WTC11 (cell line): ENCODE measurements at places on chromosomes 7 and 10.

DNA sequence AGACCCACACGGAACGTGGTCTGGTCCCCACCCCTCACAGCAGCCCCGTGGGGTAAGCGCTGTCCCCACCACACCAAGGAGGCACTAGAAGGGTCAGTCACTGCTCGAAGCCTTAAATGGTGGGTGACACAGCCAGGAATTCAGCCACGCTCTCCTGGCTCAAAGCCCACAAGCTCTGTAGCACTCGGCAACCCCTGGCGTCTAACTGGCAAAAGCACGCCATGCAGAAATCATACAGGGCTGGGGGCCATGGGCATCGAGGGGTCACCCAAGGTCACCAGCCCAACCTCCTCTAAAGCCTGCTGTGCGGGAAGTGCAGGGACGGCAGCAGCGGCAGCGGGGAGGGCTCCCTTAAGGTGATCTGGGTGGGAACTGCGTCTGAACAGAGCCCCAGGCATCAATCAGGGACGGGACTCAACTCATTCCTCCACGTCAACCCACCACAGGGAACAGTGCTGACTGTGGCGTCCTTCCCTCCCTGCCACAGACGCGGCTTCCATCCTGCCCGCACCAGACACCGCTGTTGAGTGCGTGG, 7.8 kb downstream of the GPER1 start:
- H3K4me1 ChIP-seq, result no peaks in the 10 kb centered on the region
- H3K36me3 ChIP-seq, result peaks cover 18% of the 10 kb centered on the region
- H3K4me3 ChIP-seq, result no peak overlapping the region
- H3K27me3 ChIP-seq, result no peaks in the 10 kb centered on the region
- H3K27ac ChIP-seq, result peak overlapping the region; percentile 78
- DNase-seq, result no peak

GRCh38 chr7:117837841-117838240, 35.4 kb downstream of the CTTNBP2 start:
- peak overlapping the region; percentile 68 for H3K27ac ChIP-seq
- peaks cover 50% of the 10 kb centered on the region for H3K4me1 ChIP-seq
- DNase-seq, result no peak
- no peak overlapping the region for H3K4me3 ChIP-seq

- peaks cover 38% of the 10 kb centered on the region for H3K27me3 ChIP-seq
- H3K4me1 ChIP-seq, result peaks cover 10% of the 10 kb centered on the region
- H3K4me3 ChIP-seq, result peak overlapping the region; percentile 94
- peaks cover 14% of the 10 kb centered on the region for H3K36me3 ChIP-seq
- DNase-seq, result no peak
Measured at GRCh38 chr10:94363251-94363565, 469 bp upstream of the NOC3L start.

- DNase-seq, result no peak
- no peak overlapping the region for H3K4me3 ChIP-seq
- H3K27ac ChIP-seq, result no peak overlapping the region
- H3K4me1 ChIP-seq, result peaks cover 16% of the 10 kb centered on the region
Measured at GRCh38 chr7:80614851-80615271, 23.6 kb upstream of the CD36 start.

DNA sequence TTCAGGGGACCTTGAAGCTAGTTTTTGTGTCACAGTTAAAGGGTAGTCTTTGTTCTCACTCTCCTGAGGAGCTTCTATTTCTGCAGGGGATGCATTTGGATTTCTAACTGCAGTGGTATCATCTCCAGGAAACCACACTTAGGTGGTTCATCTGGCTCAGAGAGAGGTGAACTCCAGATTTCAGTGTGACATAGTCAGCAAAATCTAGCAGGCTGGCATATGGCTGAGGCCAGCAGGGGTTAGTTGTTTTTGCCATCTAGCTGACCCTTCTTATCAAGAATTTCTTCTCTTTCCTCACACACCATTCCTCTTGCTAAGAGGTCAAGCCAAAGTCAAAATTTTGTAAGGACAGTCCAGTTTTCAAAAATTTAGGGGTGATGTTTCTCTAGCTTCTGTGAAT, 248.2 kb downstream of the REEP3 start:
- H3K4me3 ChIP-seq, result no peak overlapping the region
- H3K36me3 ChIP-seq, result no peaks in the 10 kb centered on the region
- H3K27ac ChIP-seq, result no peak overlapping the region

DNA sequence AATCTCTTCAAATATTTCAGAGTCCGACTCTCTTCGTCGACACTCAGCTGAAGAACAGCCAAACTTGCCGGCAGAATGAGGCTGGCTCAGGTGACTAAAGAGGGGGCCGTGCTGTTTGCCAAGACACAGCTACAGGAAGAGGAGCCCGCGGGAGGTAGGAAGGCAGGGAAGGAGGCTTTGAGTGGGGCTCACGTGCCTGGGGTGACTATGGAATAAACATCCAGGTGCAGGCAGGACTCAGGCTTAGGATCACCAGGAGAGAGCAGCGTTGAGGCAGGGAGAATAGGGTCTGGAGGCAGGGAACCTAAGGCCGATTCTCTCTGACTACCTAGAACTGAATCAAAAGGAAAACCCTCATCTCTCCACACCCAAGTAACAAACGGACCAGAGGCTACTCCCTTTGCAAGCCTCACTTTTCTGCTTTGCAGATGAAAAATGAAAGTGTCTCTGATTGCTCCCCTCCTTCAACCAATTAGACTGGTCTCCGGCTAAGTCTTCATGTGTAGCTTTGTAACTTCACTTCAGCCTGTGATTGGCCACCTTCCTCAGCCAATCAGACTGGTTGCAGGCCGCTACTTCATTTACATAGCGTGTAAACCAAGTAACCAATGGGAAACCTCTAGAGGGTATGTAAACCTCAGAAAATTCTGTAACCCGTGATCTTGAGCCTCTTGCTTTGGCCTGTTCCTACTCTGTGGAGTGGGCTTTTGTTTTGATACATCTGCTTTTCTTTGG, 19.7 kb upstream of the BNIP3 start:
- peak; percentile 46 for DNase-seq
- peak overlapping the region; percentile 72 for H3K27ac ChIP-seq
- H3K4me1 ChIP-seq, result peaks cover 75% of the 10 kb centered on the region
- H3K36me3 ChIP-seq, result peaks cover 15% of the 10 kb centered on the region
- no peaks in the 10 kb centered on the region for H3K27me3 ChIP-seq

GRCh38 chr7:101733713-101734475, 83.5 kb upstream of the CUX1 start:
- peaks cover 32% of the 10 kb centered on the region for H3K4me1 ChIP-seq
- H3K27ac ChIP-seq, result peak overlapping the region; percentile 85
- peak overlapping the region; percentile 38; the same call in 1 of the 2 replicates for H3K4me3 ChIP-seq
- peak; percentile 68 for DNase-seq

GRCh38 chr7:155338632-155339320, 41.1 kb downstream of the INSIG1 start:
- H3K4me1 ChIP-seq, result no peaks in the 10 kb centered on the region
- no peak for DNase-seq
- H3K27me3 ChIP-seq, result no peaks in the 10 kb centered on the region
- H3K36me3 ChIP-seq, result no peaks in the 10 kb centered on the region

GRCh38 chr10:69650589-69651261, 20.7 kb downstream of the FAM241B start:
- DNase-seq, result no peak
- H3K36me3 ChIP-seq, result no peaks in the 10 kb centered on the region
- H3K4me1 ChIP-seq, result peaks cover 50% of the 10 kb centered on the region

- H3K27me3 ChIP-seq, result no peaks in the 10 kb centered on the region
- H3K4me1 ChIP-seq, result peaks cover 12% of the 10 kb centered on the region
- H3K36me3 ChIP-seq, result no peaks in the 10 kb centered on the region
- DNase-seq, result no peak
- no peak overlapping the region for H3K27ac ChIP-seq
Measured at GRCh38 chr7:140656548-140657515, 15.9 kb upstream of the ADCK2 start.

DNA sequence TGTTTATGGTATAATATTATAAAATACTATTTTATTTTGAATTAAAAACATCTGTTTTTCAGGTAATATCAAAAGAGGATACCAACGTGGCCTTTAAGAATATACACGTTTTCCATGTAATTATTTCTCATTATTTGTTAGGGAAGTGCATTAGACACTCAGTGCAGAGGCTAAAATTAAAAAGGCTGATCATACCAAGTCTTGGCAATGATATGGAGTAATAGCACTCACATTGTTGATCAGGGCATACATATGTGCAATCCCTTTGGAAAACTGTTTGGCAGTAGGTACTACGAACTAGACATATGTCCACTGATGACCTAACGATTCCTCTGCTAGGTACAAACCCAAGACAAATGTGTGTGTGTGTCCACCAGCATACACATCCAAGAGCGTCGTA, 20.7 kb upstream of the VIPR2 start:
- H3K36me3 ChIP-seq, result no peaks in the 10 kb centered on the region
- no peak for DNase-seq
- no peaks in the 10 kb centered on the region for H3K4me1 ChIP-seq
- H3K27me3 ChIP-seq, result no peaks in the 10 kb centered on the region
- no peak overlapping the region for H3K27ac ChIP-seq

GRCh38 chr7:100632951-100633717, 8.2 kb downstream of the TFR2 start:
- no peaks in the 10 kb centered on the region for H3K36me3 ChIP-seq
- H3K4me3 ChIP-seq, result peak overlapping the region; percentile 76
- no peak overlapping the region for H3K27ac ChIP-seq
- peaks cover 41% of the 10 kb centered on the region for H3K27me3 ChIP-seq
- peaks cover 3% of the 10 kb centered on the region for H3K4me1 ChIP-seq

DNA sequence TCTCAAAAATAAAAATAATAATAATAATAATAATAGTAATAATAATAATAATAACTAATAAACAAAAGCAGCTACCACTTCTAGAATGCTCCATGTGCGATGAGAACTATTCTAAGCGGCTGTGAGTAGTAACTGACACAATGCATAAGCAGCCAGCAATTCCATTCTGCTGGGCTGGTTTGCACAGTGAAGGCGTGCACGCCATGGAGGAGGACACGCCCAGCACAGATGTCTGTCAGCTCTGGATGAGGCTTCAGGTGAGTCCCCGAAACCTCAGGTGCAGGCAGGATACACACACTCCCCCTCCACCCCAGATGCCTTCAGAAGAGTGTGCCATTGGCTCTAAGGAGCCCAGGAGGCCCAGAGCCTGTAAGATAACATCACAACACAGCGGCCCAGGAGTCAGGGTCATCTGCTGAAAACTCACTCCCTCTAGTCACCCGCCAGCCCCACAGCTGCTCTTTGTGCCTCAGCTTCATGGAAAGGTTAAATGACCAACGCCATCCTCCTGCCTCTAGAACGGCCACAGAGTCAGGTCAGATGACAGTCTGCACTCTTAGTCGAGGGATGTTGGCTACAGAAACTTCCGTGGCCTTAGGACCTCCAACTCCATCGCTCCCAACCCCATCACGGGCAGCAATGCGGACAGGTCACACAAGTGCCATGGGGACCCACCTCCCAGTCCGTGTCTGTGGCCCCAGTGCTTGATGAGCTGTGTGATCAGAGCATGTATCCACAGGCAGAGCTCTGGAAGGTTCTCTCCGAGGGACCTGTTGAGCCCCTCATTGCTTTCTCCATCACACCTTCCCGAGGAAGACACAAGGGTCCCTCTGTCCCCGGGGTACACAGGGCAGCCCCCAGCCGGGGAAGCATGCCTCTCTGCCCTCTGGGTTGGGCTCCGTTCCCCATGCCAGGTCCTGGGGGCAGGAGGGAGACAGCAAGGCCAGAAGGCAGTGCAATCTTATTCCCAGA, 103.9 kb downstream of the CTBP2 start:
- no peaks in the 10 kb centered on the region for H3K27me3 ChIP-seq
- peak overlapping the region; percentile 86 for H3K27ac ChIP-seq
- H3K36me3 ChIP-seq, result peaks cover 44% of the 10 kb centered on the region
- no peak for DNase-seq
- peaks cover 91% of the 10 kb centered on the region for H3K4me1 ChIP-seq
- no peak overlapping the region for H3K4me3 ChIP-seq

- peak overlapping the region; percentile 95 for H3K27ac ChIP-seq
- H3K4me3 ChIP-seq, result no peak overlapping the region
- no peak for DNase-seq
- H3K36me3 ChIP-seq, result peaks cover 59% of the 10 kb centered on the region
- peaks cover 72% of the 10 kb centered on the region for H3K4me1 ChIP-seq
Measured at GRCh38 chr10:78042058-78042751, 8.5 kb downstream of the RPS24 start.

GRCh38 chr7:108310351-108310750, 145.9 kb downstream of the NRCAM start:
- no peak overlapping the region for H3K4me3 ChIP-seq
- H3K4me1 ChIP-seq, result peaks cover 46% of the 10 kb centered on the region
- H3K36me3 ChIP-seq, result no peaks in the 10 kb centered on the region
- no peak overlapping the region; the same call in 1 of the 2 replicates for H3K27ac ChIP-seq

GRCh38 chr7:138235207-138235606, 158.9 kb downstream of the AKR1D1 start:
- DNase-seq, result no peak
- H3K36me3 ChIP-seq, result peaks cover 62% of the 10 kb centered on the region
- no peak overlapping the region for H3K27ac ChIP-seq
- no peaks in the 10 kb centered on the region for H3K4me1 ChIP-seq
- no peak overlapping the region for H3K4me3 ChIP-seq
- peaks cover 4% of the 10 kb centered on the region for H3K27me3 ChIP-seq

GRCh38 chr10:25068152-25069058, 52.0 kb downstream of the THNSL1 start:
- peaks cover 21% of the 10 kb centered on the region for H3K4me1 ChIP-seq
- no peaks in the 10 kb centered on the region for H3K36me3 ChIP-seq
- no peak for DNase-seq
- peak overlapping the region; percentile 20 for H3K4me3 ChIP-seq
- no peak overlapping the region for H3K27ac ChIP-seq

DNA sequence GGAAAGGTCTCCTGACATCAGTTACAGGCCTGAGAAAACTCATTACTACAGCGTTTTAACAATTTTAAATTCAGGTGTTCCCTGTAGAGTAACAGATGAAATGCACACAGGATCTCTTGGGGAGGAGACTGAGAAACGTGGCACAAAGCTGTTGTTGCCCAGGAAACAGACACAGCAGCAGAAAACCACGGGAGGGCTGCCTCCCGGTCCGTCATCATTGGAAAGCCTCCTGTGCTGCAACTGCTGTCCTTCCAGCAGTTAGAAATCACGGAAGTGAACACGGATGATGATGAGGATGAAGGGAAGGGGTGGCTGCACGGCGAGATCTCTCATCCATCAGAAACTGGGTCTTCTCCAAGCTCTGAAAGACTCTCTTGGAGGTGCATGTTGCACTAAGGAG, 94.6 kb upstream of the RNF32 start:
- H3K4me1 ChIP-seq, result peaks cover 4% of the 10 kb centered on the region; the same call in 1 of the 2 replicates
- no peaks in the 10 kb centered on the region for H3K36me3 ChIP-seq
- H3K27ac ChIP-seq, result no peak overlapping the region
- DNase-seq, result no peak
- H3K27me3 ChIP-seq, result no peaks in the 10 kb centered on the region; the same call in 1 of the 2 replicates
- no peak overlapping the region for H3K4me3 ChIP-seq
